ENCODE measurements at places on chromosomes 4 and X.

DNA sequence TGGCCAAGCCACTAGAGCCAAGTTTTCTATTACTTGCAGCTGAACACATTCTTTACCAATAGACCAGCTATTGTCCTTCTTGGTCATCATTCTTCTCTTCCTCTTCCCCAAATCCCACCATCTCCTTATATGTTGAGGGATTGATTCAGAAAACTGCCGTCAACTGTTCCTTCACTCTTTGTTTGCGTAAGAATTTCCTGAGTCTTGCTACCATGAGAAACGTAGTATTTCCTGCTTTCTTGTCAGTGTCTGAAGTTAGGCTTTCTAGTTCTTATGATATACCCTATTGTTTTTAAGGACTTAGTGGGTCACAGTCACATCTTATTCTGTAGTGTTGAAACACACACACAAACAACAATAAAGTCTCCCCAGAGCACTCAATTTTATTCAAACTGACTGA lies 20.1 kb downstream of the IGFBP7 start:
- DNase-seq, result no peak

- no peak for DNase-seq
These were observed 695.2 kb downstream of the GRXCR1 start for GRCh38 chr4:43587758-43588157.

GRCh38 chr4:100926039-100926717 lies 408.4 kb upstream of the EMCN start:
- DNase-seq, result no peak

DNA sequence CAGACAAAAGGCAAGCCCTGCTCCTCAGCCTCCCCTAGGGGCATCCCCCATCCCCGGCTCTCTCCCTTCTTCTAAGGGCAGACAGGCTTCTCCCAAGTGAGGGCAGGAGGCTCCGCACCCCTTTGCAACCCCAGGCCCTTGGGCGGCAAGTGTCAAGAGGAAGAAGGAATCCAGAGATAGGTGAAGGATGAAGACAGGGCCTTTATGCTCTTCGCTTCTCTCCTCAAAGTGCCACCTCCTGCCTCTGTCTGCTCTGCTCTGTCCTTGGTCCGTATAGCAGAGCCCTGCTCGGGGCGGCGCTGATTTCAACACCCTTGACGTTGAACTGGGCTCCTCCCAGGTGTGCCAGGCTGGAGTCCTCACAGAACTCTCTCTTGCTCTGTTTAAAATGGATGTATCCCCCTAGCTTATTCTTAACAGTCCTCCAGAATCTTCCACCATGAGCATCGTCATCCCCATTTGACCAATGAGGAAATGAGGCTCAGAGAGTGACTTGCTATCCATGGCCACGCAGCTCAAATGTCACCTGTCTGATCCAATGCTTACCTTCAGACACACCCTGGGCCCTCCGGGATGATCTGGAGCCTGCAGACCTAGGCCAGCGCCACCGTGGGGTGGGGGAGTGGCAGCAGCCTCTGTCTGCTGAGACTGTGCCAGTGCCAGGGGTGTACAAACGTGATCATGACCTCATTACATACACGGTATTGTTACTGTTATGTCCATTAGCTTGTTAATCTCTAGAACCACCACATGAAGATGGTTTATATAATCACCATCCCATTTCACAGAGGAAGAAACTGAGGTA lies 99.8 kb downstream of the PHKA2 start:
- no peak for DNase-seq

DNA sequence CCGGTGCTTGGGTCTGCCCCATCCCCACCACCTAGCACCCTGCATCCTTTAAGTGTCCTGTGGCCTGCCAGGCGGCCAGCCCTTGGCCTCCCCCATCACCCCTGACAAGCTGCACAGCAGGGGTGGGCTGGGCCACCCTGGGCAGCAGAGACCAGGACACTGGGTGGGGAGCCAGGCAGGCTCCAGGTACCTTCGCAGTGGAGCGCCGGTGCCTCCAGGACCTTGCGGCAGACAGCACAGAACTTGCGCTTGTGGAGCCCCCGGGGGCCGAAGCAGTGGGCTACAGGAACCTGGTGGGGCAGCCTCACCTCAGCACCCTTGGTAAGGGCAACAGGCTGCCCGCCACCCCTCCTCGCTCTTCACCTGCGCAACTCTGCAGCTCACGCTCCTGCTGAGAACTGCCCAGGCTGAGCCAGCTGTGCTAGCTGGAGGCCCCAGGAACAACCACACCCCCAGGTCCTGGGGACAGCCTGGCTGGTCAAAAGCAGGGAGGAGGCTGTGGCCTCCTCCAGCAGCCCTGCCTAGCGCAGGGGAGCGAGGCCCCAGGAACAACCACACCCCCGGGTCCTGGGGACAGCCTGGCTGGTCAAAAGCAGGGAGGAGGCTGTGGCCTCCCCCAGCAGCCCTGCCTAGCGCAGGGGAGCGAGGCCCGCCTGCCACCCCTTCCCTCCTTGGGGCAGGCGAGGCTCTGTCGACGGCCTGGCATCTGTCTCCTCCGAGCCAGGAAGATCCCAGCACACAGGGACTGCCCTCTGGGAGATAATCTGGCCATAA lies 4.6 kb downstream of the DGKQ start:
- no peak for DNase-seq
